ENCODE measurements at places on chromosomes 1 and 21.

- DNase-seq: no peak
These were observed 421.2 kb upstream of the DAB1 start for GRCh38 chr1:57845041-57845440.

DNA sequence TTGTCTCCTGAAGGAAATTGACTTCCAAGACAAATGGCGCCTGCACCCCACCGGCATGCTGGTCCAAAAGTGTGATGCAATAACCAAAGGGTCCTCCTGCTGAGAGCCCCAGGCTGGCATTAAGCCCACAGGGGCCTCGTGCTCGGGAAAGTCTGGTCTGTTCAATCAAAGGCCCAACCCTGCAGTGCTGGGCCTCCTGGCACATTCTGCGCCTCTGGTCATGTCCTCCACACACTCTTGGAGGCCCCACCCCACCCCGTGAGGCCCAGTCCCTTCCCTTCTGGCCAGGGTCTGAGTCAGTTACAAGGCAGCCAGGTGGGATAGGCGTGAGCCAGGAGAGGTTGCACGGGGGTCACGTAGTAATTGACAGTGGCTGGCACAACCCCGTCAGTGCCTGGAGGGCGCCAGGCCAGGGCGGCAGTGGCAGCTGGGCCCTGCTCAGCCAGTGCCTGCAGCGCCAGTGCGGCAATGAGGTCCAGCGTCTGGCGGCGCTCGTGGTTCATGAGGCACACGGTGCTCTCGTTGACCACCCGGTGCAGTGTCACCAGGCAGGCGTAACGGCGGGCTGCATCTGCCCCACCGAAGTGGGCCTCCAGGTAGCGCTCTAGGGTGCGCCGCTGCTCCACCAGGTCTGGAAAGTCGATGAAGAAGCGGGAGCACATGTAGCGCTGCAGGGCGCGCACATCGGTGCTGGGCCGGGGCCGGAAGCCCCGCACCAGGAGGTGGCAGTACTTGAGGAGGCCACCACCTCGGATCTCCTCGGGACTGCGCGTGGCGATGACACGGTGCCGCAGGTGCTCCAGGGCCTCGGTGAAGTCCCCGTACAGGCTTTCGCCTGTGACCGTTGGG, 6.8 kb downstream of the TENT5B start:
- DNase-seq: no peak

DNA sequence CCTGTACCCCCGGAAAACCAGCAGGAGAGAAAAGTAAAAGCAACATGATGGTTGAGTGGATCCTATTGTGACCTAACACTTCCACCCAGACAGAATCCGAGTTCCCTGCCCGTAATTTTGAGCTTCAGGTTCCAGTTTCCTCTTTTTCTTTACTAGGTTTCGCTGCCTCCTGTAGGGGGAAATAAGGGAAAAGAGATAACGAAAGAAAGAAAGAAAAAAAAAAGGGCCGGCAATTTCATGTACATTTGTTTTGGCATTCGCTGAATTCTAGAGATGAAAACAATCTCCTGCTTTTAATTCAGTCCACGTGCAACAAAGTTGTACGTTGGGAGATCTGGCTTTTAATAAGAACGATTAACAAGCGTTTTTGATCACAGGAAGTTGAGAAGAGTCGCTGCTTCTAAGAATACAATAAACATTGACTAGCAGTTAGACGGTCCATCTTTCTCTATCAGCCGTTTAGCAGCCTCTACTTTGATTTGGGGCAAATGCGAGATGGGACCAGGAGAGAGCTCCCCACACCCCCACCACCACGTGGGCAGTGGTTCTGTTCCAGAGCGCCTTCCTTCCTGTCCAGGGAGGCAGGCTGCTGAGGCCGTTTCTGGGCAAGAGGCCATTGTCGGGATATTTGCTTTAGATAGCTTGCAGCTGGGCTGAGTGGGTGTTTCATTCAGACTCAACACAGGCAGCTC, 155.9 kb upstream of the RUNX1 start:
- no peak for DNase-seq

DNA sequence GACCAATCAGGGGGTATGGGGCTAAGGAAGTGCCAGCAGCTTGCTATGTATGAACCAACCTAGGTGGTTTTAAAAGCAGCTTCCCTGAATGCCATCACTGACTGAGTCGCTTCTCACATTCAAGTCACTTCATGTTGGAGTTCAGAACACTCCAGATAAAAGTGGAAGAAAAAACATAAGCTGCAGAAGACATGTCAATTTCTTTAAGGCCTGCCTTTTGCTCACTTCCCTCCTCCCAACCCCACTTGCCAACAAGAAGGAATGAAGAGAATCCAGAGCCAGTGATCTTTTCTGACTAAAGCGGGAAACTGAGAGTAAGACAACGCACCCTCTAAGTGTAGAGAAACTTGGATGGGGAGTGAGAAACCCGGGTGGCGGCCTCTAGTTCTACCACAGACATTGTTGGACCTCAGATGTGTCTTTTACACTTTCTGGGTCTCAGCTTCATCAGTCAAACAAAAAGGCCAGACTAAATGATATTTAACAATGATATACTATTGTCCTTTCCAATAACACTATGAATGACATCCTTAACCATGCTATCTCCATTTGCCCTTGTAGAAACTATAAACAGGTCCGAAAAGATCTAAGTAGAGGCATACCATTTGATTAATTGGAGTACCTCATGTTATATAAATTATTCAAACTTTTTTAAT, 54.1 kb downstream of the LUZP1 start:
- DNase-seq: no peak

- DNase-seq: no peak
These were observed 5.2 kb downstream of the KAZN start for GRCh38 chr1:14603645-14604044.
